ENCODE measurements at places on chromosomes 11 and 22.

GRCh38 chr11:38043060-38043459, 1445.0 kb upstream of the RAG2 start:
- H3K36me3 ChIP-seq, result no peaks in the 10 kb centered on the region
- H3K27ac ChIP-seq, result no peak overlapping the region
- H3K4me1 ChIP-seq, result no peaks in the 10 kb centered on the region
- H3K4me3 ChIP-seq, result no peak overlapping the region
- H3K27me3 ChIP-seq, result no peaks in the 10 kb centered on the region

- no peaks in the 10 kb centered on the region for H3K27me3 ChIP-seq
- no peak overlapping the region for H3K4me3 ChIP-seq
- H3K27ac ChIP-seq, result no peak overlapping the region
- H3K4me1 ChIP-seq, result no peaks in the 10 kb centered on the region
- H3K36me3 ChIP-seq, result no peaks in the 10 kb centered on the region
- no peak for DNase-seq
Measured at GRCh38 chr11:113752932-113753331, 20.6 kb downstream of the ZW10 start.

DNA sequence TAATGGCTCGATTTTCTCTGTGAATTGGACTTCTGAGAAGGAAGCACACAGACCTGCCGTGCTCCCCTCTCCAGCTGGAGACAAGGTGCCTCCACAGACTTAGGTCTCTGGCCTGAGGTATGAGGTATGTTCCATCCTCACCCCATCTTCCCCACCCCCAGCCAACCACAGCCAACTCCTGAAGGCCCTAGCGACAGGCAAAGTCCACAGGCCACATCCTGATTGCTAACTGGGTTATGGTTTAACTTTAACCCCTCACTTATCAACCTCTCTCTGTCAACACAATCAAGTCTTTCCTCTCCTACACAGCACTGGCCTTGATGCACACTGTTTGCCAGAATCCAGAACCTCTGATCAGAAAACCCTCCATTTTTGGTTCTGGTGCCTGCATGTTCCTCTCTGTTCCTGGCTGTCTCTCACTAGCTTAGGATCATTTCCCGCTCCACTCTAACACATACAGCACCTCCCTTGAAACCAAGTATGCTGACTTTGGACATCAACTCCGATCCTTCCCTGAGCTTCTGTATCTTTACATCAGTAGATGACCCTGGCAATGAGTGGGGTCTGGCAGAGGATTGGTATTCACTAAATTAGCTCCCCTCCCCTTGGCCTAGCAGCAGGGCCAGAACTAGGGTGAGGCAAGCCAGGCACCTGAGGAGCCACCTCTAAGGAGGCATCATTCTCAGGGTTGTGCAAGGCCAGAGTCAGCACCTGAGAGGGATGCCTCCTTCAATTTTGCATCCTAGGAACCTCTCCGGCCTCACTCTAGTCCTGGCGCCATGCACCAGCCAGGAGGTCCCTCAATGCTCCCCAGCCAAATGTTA, 22.0 kb downstream of the JAML start:
- no peak for DNase-seq
- H3K27ac ChIP-seq, result no peak overlapping the region
- H3K36me3 ChIP-seq, result no peaks in the 10 kb centered on the region
- no peak overlapping the region for H3K4me3 ChIP-seq
- no peaks in the 10 kb centered on the region for H3K4me1 ChIP-seq

- H3K27me3 ChIP-seq, result no peaks in the 10 kb centered on the region
- no peak for DNase-seq
- H3K4me1 ChIP-seq, result no peaks in the 10 kb centered on the region
- H3K27ac ChIP-seq, result no peak overlapping the region
- H3K36me3 ChIP-seq, result no peaks in the 10 kb centered on the region
Measured at GRCh38 chr11:38461751-38462150, 1863.7 kb upstream of the RAG2 start.

DNA sequence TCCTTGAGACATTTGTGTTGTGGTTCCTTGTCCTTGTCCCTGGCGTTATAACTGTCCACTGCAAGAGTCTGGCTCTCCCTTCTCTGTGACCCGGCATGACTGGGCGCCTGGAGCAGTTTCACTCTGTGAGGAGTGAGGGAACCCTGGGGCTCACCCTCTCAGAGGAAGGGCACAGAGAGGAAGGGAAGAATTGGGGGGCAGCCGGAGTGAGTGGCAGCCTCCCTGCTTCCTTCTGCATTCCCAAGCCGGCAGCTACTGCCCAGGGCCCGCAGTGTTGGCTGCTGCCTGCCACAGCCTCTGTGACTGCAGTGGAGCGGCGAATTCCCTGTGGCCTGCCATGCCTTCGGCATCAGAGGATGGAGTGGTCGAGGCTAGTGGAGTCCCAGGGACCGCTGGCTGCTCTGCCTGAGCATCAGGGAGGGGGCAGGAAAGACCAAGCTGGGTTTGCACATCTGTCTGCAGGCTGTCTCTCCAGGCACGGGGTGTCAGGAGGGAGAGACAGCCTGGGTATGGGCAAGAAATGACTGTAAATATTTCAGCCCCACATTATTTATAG, 23.0 kb downstream of the MYBPC3 start:
- no peaks in the 10 kb centered on the region for H3K4me1 ChIP-seq
- no peak overlapping the region for H3K27ac ChIP-seq
- no peak overlapping the region for H3K4me3 ChIP-seq
- DNase-seq, result no peak
- no peaks in the 10 kb centered on the region for H3K27me3 ChIP-seq

DNA sequence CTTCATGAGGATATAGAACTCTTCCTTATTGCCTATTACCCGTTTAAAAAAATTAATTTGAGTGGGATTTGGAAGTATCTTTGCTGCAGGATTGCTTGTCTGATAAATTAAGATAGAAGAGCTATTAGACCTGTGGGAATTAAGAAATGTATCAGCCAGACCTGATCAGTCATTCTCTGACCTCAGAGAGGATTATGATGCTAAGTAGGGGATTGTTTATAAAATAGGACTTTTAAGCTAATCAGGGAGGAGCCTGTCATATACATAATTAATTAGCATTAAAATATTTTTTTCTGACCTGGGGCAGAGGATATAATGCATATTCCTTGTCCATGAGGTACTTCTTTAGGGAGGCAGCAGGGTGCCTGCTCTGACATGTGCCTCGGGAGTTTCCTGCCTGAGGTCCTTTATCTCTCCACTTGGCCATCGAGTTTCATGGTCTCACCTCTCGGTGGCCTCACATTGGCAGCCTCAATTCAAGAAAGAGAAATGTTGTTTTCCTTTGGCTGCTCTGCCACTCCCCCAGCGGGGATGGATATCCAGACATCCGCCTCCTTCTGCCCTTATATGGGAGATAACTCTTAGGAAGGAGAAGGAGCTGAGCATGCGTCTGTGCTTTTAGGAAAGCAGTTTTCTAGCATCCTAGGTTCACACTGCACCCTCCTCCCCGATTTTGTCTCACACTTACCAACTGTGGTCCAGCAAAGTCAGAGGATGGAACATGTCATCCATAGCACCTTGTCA, 41.1 kb downstream of the DIXDC1 start:
- H3K27ac ChIP-seq, result peak overlapping the region; percentile 88
- H3K36me3 ChIP-seq, result no peaks in the 10 kb centered on the region
- no peaks in the 10 kb centered on the region for H3K27me3 ChIP-seq
- H3K4me3 ChIP-seq, result peak overlapping the region; percentile 63
- H3K4me1 ChIP-seq, result no peaks in the 10 kb centered on the region
- peak; percentile 83 for DNase-seq

GRCh38 chr11:105324156-105324555, 184.6 kb upstream of the CARD18 start:
- no peak for DNase-seq
- H3K4me3 ChIP-seq, result no peak overlapping the region
- H3K27me3 ChIP-seq, result no peaks in the 10 kb centered on the region
- no peaks in the 10 kb centered on the region for H3K36me3 ChIP-seq

- DNase-seq, result peak; percentile 9
- H3K4me3 ChIP-seq, result no peak overlapping the region
- no peak overlapping the region for H3K27ac ChIP-seq
- H3K4me1 ChIP-seq, result no peaks in the 10 kb centered on the region
- no peaks in the 10 kb centered on the region for H3K36me3 ChIP-seq
Measured at GRCh38 chr22:48751539-48752437, 1075.9 kb downstream of the BRD1 start.

- H3K27ac ChIP-seq, result no peak overlapping the region
- H3K36me3 ChIP-seq, result no peaks in the 10 kb centered on the region
- no peaks in the 10 kb centered on the region for H3K27me3 ChIP-seq
- no peak overlapping the region for H3K4me3 ChIP-seq
Measured at GRCh38 chr11:9784602-9785315, 120.9 kb downstream of the SWAP70 start.

DNA sequence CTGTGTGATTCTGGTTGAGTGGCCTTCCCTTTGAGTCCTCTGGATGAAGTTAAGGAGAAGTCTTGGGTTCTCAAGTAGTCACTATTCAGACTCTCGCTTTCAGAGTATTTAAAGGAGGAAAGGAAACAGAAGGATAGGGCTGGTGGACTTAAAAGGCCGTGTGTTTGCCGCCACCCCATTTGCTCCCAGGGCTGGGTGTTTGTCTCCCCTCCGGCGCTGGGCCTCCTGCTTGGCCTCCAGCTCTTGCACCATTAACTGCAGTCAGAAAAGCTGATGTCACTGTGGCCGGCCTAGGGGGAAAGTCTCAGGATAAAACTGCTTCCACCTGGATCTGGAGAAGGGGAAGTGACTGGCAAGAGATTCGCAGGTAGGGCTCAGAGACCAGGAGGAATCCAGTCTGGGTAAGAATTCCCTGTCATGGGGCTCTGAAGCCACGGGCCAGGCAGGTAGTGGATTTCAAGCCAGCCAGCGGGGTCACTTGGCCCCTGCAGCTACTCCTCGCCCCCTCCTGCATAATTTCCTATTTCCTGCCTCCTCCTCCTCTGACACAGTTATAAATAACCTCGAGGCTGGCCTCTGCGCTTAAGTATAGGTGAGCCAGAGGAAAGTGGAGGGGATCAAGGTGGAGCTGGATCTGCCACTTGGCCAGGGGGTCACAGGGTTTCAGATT, 17.1 kb downstream of the TIMP3 start:
- H3K4me3 ChIP-seq, result no peak overlapping the region
- no peaks in the 10 kb centered on the region for H3K27me3 ChIP-seq
- H3K27ac ChIP-seq, result no peak overlapping the region
- DNase-seq, result no peak
- H3K4me1 ChIP-seq, result peaks cover 8% of the 10 kb centered on the region
- no peaks in the 10 kb centered on the region for H3K36me3 ChIP-seq

DNA sequence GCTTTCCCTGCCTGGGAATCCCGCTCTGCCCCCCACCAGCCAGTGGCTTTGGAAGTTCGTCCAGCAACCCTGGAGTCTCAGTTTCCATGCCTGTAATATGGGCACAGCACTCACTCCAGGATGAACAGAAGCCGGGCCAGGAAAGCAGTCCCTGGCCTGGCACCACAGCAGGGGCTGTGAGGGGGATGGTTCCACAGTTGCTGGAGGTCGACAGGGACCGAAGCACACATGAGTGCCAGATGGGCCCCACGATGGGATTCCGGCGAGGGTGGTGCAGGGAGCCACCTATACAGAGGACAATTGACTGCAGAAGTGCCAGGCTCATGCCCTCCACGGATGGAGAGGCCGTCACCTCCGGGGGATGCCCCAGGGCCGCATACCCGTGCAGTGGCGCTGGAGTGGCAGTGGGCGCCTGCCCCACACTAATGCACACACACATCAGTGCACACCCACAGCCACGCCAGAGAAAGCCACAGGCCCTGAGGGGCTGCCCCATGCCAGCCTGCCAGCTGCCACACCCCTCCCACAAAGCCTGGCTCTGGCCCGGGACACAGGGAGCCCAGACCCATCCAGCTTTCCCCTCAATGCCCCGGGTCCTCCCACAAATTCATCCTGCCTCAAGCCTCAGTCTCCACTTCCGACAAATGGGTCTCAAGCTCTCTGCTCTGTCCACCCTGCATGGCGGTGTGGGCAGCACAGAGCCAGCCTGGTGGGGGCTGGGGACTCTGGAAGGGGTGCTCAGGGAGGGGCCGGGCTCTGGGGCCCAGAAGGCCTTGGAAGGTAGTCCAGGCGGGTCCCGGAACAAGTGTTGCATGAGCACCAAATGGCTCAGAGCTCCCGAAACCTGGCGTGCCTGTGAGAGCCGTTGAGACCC, 9.7 kb downstream of the ASCL2 start:
- no peak overlapping the region for H3K27ac ChIP-seq
- no peaks in the 10 kb centered on the region for H3K4me1 ChIP-seq
- DNase-seq, result peak; percentile 11

DNA sequence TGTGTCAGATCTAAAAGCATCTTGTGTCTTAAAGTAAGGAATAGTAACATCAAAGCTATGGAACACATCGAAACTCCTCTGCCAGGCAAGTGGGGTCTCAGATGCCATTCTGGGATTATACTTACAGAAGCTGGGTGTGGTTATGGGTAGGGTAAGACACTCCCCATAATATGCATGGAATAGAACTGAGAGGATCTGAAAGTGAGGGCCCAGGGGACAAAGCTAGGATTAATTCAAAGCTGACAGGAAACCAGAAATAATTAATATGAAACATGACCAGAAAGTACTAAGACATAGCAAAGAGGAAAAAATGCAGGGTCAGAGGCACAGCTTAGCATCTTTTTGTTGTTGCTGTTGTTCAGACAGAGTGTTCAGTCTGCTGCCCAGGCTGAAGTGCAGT, 40.2 kb upstream of the EED start:
- H3K27me3 ChIP-seq, result no peaks in the 10 kb centered on the region
- no peaks in the 10 kb centered on the region for H3K36me3 ChIP-seq
- no peaks in the 10 kb centered on the region for H3K4me1 ChIP-seq
- DNase-seq, result no peak

GRCh38 chr11:117837070-117837776, 12.7 kb upstream of the FXYD2 start:
- H3K27me3 ChIP-seq, result no peaks in the 10 kb centered on the region
- peaks cover 23% of the 10 kb centered on the region for H3K4me1 ChIP-seq

DNA sequence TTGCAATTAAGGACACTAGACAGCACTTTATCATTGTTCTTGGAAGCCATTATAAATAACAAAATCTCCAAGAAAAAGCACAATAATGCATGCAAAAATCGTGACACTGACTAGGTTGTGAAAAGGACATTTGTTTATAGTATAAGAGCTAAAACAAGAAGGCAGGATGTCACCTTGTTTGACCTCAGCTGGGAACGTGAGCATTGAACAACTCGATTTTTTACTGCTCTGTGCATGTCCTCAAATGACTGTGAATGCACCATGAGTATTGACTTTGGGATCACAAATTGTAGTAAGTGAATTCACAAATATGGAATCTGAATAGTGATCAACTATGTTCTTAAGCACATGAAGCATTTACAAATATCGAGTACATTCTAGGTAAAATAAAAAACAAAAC, 35.3 kb upstream of the ARHGAP20 start:
- H3K36me3 ChIP-seq, result no peaks in the 10 kb centered on the region
- H3K4me1 ChIP-seq, result no peaks in the 10 kb centered on the region
- H3K4me3 ChIP-seq, result no peak overlapping the region
- no peak overlapping the region for H3K27ac ChIP-seq
